Stimulated activated CD8-positive, alpha-beta memory T cell treated with anti-CD3 and anti-CD28 coated beads, Interleukin-4, amount 100 ng/mL, for 1 hour (primary cell): ENCODE measurements at places on chromosomes 6 and 20.

- no peak for DNase-seq
These were observed 122.3 kb downstream of the JARID2 start for GRCh38 chr6:15368186-15368585.

DNA sequence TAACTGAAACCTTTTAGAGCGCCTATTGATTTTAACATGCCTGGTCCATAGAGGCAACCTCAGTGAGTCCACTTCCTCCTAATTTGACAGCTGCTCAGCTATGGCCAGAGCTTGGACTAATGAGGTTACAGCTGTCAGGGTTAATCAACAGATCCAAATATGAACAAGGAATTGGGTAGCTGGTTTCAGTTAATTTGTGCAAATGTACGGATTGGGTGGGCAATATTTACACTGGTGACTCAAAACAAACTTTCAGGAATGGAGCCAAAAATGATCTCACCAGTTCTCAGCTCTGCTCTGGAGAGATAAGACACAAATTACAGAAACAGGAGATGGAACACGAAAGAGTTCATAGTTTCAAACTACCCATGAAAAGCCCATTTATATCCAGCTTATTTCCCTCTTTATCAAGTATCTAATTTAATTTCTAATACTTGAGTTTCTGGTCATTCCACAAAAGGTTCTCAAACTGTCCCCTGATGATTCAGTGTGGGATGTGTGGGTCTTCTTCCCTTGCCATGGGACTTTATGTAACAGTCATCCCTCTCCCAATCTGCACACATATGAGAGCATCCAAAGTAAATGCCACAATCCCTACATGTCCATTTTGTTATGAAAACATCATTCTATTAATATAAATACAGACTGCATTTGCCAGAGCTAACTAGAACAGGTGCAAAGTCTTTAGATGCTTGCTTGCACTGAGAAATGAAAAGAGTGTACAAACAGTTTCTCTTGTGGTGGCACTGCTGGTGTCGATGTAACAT lies 149.9 kb downstream of the RPS12 start:
- no peak for DNase-seq

- DNase-seq, result no peak
These were observed 88.7 kb upstream of the NAA20 start for GRCh38 chr20:19928328-19929011.

DNA sequence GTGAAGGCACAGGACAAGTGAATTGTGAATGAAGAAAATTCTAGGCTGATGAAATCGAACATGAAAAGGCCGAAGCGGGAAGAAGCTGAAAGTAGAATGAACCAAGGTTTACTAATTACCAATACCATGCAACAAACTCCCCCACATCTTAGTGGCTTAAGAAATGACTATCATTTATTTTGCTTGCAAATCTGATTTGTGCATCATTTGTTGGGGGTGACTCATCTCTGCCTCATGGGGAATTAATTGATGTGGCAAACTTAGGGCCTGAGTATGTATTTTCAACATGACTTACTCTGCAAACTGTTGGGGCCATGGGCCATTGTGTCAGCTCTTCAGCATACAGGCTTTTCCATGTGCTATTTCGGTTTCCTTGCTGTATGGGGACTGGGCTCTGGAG lies 26.8 kb downstream of the PPP1R14C start:
- no peak for DNase-seq

- DNase-seq, result no peak
These were observed 2.4 kb downstream of the SIGLEC1 start for GRCh38 chr20:3710011-3710466.

GRCh38 chr6:83708546-83708969 lies 343 bp downstream of the SNAP91 start:
- no peak for DNase-seq

GRCh38 chr6:37517411-37517812 lies 17.7 kb upstream of the CCDC167 start:
- no peak for DNase-seq

DNA sequence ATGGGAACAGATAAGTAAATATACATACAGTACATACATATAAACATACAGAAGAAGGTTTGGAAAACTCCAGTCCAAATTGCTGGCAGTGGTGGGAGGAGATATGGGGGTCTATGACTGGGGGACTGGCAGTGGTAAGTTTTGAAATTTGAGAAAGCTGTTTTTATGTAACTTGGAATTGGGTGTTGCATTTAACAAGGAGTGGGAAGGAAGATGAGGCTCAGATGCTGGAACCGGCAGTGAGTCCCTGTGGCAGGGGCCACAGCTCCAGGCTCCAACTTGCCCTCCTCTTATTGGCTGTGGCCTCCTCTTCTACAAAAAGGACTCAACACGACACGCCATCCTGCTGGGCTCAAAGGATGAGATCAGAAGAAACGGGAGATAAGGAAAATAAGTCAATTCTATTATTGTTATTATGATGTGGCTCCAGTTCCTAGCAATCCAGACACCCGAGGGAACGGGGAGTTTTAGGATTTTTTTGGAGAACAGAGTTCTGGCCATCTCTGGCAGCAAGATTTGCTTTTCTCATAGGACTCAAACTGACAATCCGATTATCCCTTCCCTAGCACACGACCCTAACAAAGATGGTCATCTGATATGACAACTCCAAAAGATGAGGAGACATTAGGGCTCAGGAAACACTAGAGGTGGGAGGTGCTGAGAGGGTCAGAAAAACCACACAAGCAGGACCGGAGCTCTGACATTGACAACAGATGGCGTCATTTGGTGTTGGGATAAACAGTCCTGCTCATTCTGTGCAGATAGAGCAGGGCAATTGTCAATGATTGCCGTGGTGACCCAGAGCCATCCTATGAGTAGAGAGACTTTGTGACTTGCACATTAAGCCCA lies 6.0 kb upstream of the TGM2 start:
- no peak for DNase-seq

DNA sequence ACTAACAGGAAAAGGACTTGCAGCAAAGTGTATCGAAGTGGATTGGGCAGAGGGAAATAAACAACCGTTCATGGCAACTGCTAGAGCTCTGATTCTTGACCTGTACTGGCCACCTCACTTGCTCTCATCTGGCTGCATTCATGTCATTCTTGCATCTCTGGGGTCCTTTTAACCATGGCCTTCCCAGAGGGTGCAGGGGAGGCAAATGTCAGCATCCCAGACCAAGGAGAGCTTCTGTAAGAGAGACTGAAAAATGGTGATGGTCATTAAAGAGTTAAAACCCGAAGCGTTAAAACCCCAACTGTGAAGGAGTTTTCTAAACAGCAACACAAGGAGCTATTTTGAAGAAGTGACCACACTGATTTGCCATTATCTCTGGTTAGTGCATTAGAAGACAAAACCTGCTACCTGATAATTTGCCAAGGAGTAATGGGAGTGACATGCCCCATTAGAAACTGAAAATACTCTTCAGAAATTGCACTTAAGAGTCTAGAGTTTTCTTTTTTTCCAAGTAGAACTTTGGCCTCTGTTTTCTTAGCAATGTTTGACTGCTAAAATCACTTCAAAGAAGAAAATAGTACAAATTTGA lies 62.4 kb downstream of the APCDD1L start:
- DNase-seq, result no peak

DNA sequence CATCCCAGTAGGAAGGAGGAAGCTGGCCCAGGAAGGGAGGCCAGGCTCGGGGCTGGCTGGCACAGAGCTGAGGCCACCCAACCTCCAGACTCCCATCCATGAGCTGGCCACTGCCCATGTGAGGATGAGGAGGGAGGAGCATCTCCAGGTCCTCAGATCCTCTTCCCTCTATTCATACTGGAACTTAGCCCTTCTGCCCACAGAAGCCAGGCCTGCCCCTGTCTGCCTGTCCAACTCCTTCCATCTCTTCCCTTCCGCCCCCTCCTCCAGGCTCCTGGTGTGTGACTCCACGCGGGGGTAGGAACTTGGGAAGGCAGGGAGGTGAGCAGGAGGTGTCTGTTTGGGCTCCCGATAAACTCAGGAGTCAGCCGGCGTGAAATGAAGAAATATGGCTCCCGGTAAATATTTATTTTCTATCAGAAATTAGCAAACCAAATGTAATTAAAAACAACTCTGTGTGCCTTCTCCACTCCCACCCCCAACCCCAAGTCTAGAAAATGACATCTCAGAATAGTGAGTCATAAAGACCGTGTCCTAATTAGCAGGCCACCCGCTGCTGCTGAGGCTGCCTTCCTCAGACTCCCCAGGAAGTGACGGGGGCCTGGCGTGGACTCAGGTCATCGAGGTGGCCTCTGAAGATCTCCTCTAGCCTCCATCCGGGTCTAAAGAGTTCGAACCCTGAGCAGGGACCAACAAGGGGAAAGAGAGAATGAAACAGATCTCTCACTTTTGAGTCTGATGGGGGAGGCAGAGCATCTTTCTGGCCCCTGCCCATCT lies 81.9 kb downstream of the MDGA1 start:
- no peak for DNase-seq
